Large intestine (tissue), 12 donors: ENCODE measurements at places on chromosomes 2 and 18. TPM values are rescaled to one million over a fixed set of nuclear protein-coding genes. Genes with fewer than 3 reads are reported as not detected.

The STRADB gene
- polyA plus RNA-seq, result 65.5 TPM

DNA sequence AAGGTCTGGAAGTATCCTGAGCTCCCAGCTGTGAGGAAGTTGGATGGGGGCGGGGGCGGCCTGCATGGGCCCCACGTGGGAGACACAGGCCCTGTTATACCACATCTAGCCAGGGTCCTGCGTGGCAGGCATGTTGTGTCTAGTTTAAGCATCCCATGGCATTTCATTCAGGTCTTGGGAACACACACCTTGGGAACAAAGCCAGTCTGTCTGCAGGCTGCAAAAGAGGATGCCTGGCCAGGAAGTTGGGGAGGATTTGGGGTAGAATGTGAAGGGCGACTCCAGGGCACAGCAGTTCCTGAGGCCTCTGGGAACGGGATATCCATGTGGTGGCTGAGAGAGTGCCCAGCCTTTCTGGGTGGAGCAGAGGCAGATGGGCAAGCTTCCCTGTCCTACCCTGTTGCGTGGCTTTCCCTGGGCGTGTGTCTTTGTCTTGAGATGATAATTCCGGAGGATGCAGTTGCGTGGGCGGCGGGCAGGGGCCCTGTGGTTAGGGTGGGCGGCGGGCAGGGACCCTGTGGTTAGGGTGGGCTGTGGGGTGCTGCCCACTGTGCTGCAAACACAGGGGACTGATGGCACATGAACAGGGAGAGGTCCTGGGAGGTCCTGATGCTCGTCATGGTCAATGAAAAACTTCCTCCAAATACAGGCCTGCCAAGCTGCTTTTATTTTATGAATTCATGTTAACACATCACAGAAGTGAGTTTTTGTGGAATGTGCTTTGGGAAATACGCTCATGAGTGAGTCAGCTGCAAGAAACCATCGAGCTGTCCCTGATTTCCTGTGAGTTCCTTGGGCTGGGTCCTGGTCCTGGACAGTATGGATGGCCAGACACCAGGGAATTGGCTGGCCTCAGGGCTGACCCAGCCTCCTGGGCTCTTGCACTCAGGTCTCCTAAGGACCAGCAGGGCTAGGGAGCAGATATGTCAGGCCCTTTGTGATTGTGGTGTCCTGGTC is 90.0 kb upstream of the HS6ST1 start:
- H3K4me1 ChIP-seq, result no peaks in the 10 kb centered on the region
- H3K27ac ChIP-seq, result no peak overlapping the region
- DNase-seq, result no peak
- no peaks in the 10 kb centered on the region for H3K36me3 ChIP-seq

GRCh38 chr2:85803704-85804425 is 50.1 kb downstream of the ATOH8 start:
- H3K27me3 ChIP-seq, result no peaks in the 10 kb centered on the region
- no peaks in the 10 kb centered on the region for H3K36me3 ChIP-seq
- H3K27ac ChIP-seq, result no peak overlapping the region
- no peak overlapping the region for H3K4me3 ChIP-seq
- peaks cover 8% of the 10 kb centered on the region for H3K4me1 ChIP-seq
- no peak for DNase-seq

The CREG2 gene
- 4.3 TPM for polyA plus RNA-seq

The UBXN4 gene
- polyA plus RNA-seq, result 129 TPM

- H3K27ac ChIP-seq, result no peak overlapping the region
- no peak for DNase-seq
- H3K27me3 ChIP-seq, result no peaks in the 10 kb centered on the region
- H3K4me1 ChIP-seq, result no peaks in the 10 kb centered on the region
- no peak overlapping the region for H3K4me3 ChIP-seq
Observed at GRCh38 chr18:79905389-79905911, 46.0 kb downstream of the SLC66A2 start.

The RAD51AP2 gene
- 0.06 TPM for polyA plus RNA-seq

- peaks cover 7% of the 10 kb centered on the region for H3K4me1 ChIP-seq
- H3K27ac ChIP-seq, result no peak overlapping the region
- DNase-seq, result peak; percentile 44
- no peak overlapping the region for H3K4me3 ChIP-seq
- H3K27me3 ChIP-seq, result no peaks in the 10 kb centered on the region
Observed at GRCh38 chr2:46460241-46460921, 19.0 kb upstream of the TMEM247 start.

The NT5C1B gene
- polyA plus RNA-seq, result 0.75 TPM

DNA sequence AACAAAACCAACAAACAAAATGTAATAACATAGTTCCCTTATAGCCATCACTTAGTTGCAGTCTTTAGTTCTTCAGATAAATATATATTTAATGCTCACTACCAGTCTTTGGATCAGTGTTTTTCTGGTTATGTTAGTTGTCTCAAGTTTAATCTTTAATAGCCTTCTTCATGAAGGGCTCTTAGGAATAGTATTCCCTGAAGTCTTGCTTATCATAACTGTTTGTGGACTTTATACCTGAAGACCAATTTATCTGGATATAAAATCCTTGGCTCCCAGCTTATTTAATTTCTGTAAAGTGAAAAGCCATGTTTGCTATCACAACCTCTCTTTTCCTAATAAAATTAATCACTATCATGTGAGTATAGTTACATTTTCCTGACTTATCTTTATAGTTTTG is 379.7 kb downstream of the ARL6IP6 start:
- no peaks in the 10 kb centered on the region for H3K27me3 ChIP-seq
- no peak for DNase-seq
- H3K4me1 ChIP-seq, result no peaks in the 10 kb centered on the region
- no peaks in the 10 kb centered on the region for H3K36me3 ChIP-seq

DNA sequence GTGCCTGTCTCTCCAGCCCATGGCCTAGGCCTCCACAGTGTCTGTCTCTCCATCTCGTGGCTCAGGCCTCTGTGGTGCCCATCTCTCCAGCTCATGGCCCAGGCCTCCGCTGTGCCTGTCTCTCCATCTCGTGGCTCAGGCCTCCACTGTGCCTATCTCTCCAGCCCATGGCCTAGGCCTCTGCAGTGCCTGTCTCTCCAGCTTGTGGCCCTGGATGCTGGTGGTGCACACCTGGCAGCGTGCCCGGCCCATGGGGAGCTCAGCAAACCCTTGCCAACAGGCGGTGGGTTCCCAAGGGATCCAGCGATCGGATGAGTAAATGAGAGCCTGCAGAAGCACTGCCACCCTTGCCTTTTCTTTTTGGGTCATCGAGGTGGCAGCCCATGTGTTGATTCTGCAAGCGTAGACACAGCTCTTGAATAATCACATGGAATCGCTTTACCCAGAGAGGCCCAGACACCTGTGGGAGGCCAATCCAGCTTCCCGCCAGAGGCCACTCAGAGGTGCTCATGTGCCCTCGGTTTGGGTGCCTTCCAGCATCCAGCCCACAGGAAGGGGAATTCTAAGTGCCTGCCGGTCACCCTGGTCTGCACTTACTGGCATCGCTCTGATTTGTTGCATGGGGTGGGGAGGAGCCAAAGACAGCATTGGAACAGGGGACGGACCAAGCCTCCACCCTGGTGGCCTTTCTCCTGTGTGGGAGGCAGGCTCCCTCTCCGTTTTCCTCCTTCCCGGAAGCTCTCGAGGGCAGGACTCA is 101.8 kb upstream of the HDAC4 start:
- DNase-seq, result no peak
- no peaks in the 10 kb centered on the region for H3K4me1 ChIP-seq
- no peak overlapping the region for H3K4me3 ChIP-seq
- no peaks in the 10 kb centered on the region for H3K27me3 ChIP-seq
- H3K36me3 ChIP-seq, result no peaks in the 10 kb centered on the region
- no peak overlapping the region for H3K27ac ChIP-seq
